Activated CD4-positive, alpha-beta T cell treated with anti-CD3 and anti-CD28 coated beads, Interleukin-2, amount 10 ng/mL, durations not matched to agents 7 days and 5 days (primary cell): ENCODE measurements at places on chromosomes 5 and 9. TPM values are rescaled to one million over a fixed set of nuclear protein-coding genes. Genes with fewer than 3 reads are reported as not detected.

- DNase-seq: no peak
- H3K27me3 ChIP-seq: no peaks in the 10 kb centered on the region
- H3K27ac ChIP-seq: no peak overlapping the region
- no peaks in the 10 kb centered on the region for H3K4me1 ChIP-seq
- no peaks in the 10 kb centered on the region for H3K36me3 ChIP-seq
- no peak overlapping the region for H3K4me3 ChIP-seq
Measured at GRCh38 chr9:116000748-116001329, 152.8 kb upstream of the PAPPA start.

DNA sequence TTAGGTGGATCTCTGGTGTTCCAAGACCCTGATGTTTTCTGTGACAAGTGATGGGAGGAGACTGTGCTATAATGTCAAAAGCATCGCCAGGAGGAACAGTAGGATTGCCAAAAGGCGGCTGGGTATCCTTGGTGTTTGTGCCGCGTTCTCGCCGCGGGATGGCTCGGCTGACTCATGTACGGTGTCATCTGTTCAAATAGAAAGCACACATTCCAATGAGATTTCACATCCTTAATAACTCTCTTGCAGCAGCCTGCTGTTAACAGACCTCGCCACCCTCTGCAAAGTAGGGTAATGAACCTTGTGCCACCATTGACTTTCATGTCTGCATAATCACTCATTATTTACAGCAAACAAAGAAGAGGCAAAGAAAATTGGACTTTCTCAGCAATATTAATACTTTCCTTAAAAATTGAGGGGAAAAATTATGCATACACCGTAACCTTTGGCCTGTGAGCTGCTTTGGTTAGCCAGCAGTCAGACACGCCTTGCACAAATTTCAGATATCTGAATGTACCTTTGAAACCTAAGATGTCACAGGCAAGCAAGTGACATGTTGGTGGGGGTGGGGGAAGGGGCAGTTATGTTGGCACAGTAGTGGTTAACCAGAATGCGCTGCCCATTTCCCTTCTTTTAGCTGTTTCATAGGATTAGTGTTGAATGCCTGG is 289.4 kb downstream of the EFNA5 start:
- no peaks in the 10 kb centered on the region for H3K36me3 ChIP-seq
- peaks cover 3% of the 10 kb centered on the region for H3K27me3 ChIP-seq
- H3K4me1 ChIP-seq: no peaks in the 10 kb centered on the region
- H3K27ac ChIP-seq: no peak overlapping the region

DNA sequence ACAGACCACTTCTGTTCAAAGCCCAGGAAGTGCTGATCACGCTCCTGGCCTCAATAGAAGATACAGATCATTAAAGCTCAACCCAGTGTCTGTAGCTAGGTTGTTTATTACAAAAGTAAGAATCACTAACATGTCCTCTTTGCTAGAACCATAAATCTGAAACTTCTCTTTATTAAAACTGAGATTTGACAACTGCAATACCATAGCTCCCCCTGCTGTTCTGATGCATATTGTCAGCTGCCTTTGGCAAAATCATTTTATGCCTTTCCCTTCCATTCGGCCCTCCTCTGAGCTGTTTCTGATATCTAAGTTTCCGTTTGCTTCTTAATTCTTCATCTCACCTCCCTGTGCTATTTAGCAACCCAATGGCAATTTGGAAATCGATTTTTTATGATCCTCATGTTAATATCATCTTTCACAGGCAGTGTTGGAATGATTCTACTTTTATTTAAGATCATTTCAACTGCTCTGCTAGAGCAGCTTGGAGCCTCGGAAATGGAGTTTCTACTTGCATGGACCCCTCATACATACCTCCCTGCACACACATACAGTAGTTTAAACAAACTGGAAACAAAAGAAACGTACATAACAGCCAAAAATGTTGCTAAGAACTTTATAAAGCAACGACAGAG is 998.8 kb downstream of the MAT2B start:
- H3K36me3 ChIP-seq: no peaks in the 10 kb centered on the region
- DNase-seq: peak; percentile 35
- H3K4me3 ChIP-seq: no peak overlapping the region
- H3K4me1 ChIP-seq: no peaks in the 10 kb centered on the region
- H3K27me3 ChIP-seq: no peaks in the 10 kb centered on the region

DNA sequence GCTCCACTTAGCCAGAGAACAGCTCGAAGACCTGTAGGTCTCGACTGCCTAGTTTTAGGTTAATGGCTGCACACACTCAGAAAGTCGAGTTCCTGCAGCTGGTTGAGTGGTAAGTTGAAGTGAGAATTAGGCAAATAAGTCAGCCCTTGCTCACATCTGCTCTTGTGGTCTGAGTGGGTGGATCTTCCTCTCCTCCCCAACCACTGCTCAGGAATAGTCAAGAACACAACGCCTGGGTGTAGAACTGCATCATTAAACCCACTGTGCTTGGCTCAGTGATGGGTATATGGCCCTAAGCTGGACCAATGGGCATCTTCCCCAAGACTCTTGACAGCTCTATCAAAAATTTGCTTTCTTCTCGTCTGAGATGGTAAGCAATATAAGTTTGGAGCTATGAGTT is 20.9 kb upstream of the ADAM19 start:
- DNase-seq: peak; percentile 51
- H3K4me1 ChIP-seq: peaks cover 96% of the 10 kb centered on the region
- H3K27ac ChIP-seq: peak overlapping the region; percentile 85
- H3K27me3 ChIP-seq: no peaks in the 10 kb centered on the region
- H3K4me3 ChIP-seq: no peak overlapping the region

ITGA1 gene
- 3.2 TPM for total RNA-seq

BAAT gene
- not detected for total RNA-seq

SLC34A3 gene
- total RNA-seq: not detected

AGXT2 gene
- not detected for total RNA-seq

CDX1 gene
- total RNA-seq: not detected

FEM1C gene
- 13.9 TPM for total RNA-seq

MCIDAS gene
- not detected for total RNA-seq

SLC6A7 gene
- not detected for total RNA-seq

ZCCHC7 gene
- 22.2 TPM for total RNA-seq

HNRNPK gene
- total RNA-seq: 671 TPM

POLR3G gene
- 3.5 TPM for total RNA-seq
